ENCODE measurements at places on chromosomes 2 and 18.

- H3K27ac ChIP-seq: no peak overlapping the region
- no peak overlapping the region for H3K4me3 ChIP-seq
- H3K36me3 ChIP-seq: no peaks in the 10 kb centered on the region
- H3K27me3 ChIP-seq: no peaks in the 10 kb centered on the region
- no peak for DNase-seq
Measured at GRCh38 chr2:214533541-214533940, 122.7 kb downstream of the VWC2L start.

DNA sequence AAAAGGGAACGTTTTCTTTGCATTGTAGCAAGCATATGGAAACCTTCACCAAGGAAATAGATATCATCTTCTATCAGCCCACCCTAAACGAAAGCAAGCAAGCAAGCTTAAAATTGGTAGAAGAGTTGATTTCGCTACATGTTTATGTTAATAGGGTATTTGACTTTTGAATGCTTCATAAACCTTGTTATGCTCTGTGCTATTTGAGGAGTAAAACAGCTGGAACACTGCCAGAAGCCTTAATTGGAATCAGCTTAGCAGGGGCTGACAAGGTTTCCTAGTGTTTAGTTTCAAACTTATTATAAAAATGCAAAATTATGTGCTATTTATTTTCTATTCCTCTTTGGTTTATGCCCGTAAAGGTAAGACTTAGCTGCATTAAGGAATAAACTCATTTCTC, 70.6 kb upstream of the LINC00305 start:
- no peaks in the 10 kb centered on the region for H3K36me3 ChIP-seq
- no peak overlapping the region for H3K4me3 ChIP-seq
- H3K27ac ChIP-seq: no peak overlapping the region
- no peak for DNase-seq
- no peaks in the 10 kb centered on the region for H3K4me1 ChIP-seq

DNA sequence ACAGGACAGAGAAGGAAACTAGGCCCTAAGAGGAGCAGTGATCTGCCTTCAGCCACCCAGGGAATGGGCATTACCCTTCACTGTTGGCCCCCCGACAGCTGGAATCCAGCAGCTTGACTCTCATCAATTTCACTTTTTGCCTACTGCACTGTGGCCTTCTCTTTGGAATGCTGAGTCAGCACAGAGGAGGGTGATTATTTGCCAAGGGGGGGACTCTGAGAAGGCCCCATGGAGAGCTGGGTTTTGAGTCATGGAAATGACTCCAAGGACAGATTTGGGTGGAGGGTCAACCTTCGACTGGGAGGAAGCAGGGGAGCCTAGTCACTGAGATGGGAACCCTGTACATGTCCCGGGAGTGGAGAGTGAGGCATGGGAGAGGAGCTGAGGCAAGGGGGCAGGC, 38.1 kb upstream of the NTSR2 start:
- H3K36me3 ChIP-seq: no peaks in the 10 kb centered on the region
- no peak overlapping the region for H3K4me3 ChIP-seq
- DNase-seq: no peak
- H3K4me1 ChIP-seq: no peaks in the 10 kb centered on the region
- no peak overlapping the region for H3K27ac ChIP-seq
- no peaks in the 10 kb centered on the region for H3K27me3 ChIP-seq

- H3K27me3 ChIP-seq: no peaks in the 10 kb centered on the region
- H3K4me3 ChIP-seq: no peak overlapping the region
- DNase-seq: no peak
- H3K4me1 ChIP-seq: no peaks in the 10 kb centered on the region
- H3K27ac ChIP-seq: no peak overlapping the region
Measured at GRCh38 chr2:28094739-28095138, 204.2 kb downstream of the BABAM2 start.

DNA sequence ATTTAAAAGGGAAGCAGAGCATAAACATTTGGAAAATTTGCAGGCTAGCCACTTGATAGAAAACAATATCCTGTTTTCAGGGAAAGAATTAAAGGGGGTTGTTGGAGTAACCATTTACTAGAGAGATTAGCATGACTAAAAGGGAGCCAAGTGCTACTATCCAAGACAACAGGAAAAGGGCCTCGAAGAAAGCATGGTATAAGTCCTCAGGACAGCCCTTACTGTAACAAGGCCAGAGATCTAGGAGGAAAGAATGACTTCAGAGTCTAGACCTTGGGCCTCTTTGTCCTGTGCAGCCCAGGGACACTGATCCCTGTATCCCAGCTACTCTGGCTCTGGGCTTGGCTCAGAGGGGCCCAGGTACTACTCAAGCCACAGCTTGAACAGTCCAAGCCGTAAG, 16.6 kb downstream of the TPO start:
- H3K36me3 ChIP-seq: peaks cover 83% of the 10 kb centered on the region
- no peaks in the 10 kb centered on the region for H3K4me1 ChIP-seq
- H3K4me3 ChIP-seq: no peak overlapping the region
- H3K27me3 ChIP-seq: no peaks in the 10 kb centered on the region
